ENCODE measurements at places on chromosomes 13 and 19. TPM values are rescaled to one million over a fixed set of nuclear protein-coding genes. Genes with fewer than 3 reads are reported as not detected.

The TEX29 gene
- not detected for total RNA-seq

The KDELR1 gene
- total RNA-seq = 96.4 TPM

The MEIS3 gene
- total RNA-seq = 61.9 TPM

The VPS36 gene
- 28.2 TPM for total RNA-seq

The RNF17 gene
- 0.17 TPM for total RNA-seq

The A1BG gene
- 26.5 TPM for total RNA-seq

The SYNE4 gene
- 0.50 TPM for total RNA-seq

The OR2Z1 gene
- total RNA-seq = not detected

The NCAN gene
- total RNA-seq = under 0.01 TPM

The GPR4 gene
- 0.73 TPM for total RNA-seq

The TGFBR3L gene
- 0.58 TPM for total RNA-seq

The ZNF439 gene
- total RNA-seq = 6.9 TPM

The NLRP9 gene
- total RNA-seq = not detected

The ING1 gene
- 12.5 TPM for total RNA-seq

The SPHK2 gene
- total RNA-seq = 18.0 TPM

Measured in smooth muscle cell of trachea (primary cell).